ENCODE measurements at places on chromosomes 1 and 21.

- DNase-seq = no peak
Measured at GRCh38 chr1:151711951-151712350, 4.7 kb downstream of the CELF3 start.

DNA sequence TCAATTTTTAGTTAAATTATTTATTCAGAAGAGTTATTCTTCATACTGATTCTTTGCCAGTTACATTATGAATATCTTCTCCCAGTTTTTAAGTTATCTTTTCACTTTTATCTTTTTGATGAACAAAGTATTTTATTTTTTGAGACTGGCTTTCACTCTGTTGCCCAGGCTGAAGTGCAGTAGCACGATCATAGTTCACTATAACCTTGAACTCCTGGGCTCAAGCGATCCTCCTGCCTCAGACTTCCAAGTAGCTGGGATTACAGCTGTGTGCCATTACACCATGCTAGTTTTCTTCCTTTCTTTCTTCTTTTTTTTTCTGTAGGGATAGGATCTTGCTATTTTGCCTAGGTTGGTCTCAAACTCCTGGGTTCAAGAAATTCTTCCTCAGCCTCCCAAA lies 3.5 kb downstream of the GORAB start:
- DNase-seq = no peak

- DNase-seq = no peak
Measured at GRCh38 chr21:33247599-33247998, 17.9 kb downstream of the IFNAR2 start.

DNA sequence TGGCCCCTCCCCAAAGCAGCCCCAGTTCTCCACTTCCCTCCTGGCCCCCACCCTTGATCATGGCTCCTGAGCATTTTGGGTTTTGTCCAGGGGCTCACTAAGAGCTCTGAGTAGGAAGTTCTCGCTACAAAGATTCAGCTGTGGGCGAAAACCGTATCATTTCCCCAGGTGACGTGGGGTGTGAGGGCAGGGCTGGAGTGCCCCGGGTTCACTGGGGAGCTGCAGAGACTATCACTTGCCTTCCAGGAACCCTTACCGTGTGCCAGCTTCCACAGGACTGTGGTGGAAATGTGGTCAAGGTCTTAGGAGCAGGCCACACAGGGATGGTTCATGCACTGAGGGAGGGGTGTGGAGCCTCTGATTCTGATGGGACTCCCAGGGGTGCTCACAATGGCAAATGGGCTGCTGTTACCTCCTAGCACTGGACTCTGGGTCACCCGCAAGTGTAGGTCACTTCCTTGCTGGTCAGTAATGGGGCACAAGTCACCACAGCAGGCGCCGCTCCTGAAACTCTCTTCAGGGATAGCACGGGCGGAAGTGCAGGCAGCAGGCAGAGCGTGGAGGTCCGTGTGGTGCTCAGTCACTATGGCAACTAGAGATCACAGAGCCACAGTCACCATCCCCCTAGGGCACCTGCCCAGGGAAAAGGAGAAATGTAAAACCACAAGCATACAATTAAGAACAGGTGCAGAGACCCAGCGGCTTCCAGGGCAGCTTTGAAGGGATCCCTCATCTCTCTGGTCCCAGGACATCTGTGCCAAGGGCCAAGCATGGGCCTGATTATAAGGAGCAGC lies 35.4 kb downstream of the RSPH1 start:
- no peak for DNase-seq

- DNase-seq = no peak
Measured at GRCh38 chr1:3727825-3728776, 24.1 kb upstream of the CCDC27 start.

- no peak for DNase-seq
Measured at GRCh38 chr1:226131639-226132038, 54.9 kb downstream of the ACBD3 start.

GRCh38 chr1:227726924-227727599 lies 8.0 kb downstream of the JMJD4 start:
- no peak for DNase-seq

- no peak for DNase-seq
Measured at GRCh38 chr1:3029481-3029961, 8.3 kb downstream of the ACTRT2 start.

- DNase-seq = no peak
Measured at GRCh38 chr1:41515131-41515678, 30.7 kb upstream of the EDN2 start.

GRCh38 chr1:90732136-90732535 lies 15.0 kb upstream of the BARHL2 start:
- no peak for DNase-seq

- DNase-seq = no peak
Measured at GRCh38 chr1:30005972-30006619, 717.3 kb downstream of the MATN1 start.

DNA sequence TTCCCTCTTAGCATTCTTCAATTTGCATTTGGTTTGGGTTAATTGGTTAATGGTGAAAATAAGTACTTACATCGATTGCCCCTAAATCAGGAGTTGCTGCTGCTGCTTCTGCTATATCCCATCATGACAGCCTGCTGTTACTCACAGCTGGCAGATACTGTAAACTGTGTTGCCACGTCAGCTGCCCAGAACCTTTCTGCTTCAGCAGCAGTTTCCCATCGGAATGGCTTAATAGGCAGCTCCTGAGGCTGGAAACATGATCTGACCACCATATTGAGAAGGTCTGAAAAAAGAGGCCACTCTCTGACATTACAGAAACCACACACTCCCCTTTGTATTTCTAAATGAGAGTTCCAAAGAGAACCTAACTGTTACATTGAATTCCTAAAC lies 14.3 kb upstream of the SEC16B start:
- DNase-seq = no peak

GRCh38 chr1:161044535-161044907 lies 1.3 kb downstream of the USF1 start:
- no peak for DNase-seq

- DNase-seq = no peak
Measured at GRCh38 chr1:41434748-41435449, 49.6 kb downstream of the EDN2 start.
